ENCODE measurements at places on chromosomes 1 and 21.

- DNase-seq, result no peak
Observed at GRCh38 chr1:230971771-230972170, 6.9 kb downstream of the TTC13 start.

DNA sequence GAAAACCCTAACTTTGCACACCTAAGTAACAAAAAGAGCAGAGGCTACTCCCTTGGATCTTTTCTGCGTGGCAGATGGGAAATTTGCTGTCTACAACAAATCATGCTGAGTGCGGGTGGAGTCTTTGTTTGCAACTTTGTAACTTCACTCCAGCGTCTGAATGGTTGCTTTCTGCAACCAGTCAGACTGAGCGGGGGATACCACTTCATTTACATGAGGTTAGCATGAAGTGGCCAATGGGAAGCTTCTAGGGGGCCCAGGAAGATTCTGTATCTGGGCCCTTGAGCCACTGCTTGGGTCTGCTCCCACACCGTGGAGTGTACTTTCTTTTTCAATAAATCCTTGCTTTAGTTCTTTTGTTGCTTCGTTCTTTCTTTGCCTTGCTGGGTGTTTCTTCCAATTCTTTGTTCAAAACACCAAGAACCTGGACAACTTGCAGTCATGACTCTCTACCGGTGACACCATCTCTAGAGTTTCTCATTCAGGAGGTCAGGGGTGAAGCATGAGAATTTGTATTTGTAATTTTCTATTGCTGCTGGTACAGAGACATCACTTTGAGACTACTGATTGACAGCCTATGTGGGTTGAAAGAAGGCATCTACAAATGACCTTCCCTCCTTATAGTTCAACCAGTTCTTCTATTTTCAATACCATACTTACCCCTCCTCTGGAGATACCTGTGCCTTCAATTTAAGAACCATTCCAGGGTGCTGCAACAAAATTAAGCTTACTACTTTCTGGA is 55.8 kb upstream of the RC3H1 start:
- DNase-seq, result no peak

DNA sequence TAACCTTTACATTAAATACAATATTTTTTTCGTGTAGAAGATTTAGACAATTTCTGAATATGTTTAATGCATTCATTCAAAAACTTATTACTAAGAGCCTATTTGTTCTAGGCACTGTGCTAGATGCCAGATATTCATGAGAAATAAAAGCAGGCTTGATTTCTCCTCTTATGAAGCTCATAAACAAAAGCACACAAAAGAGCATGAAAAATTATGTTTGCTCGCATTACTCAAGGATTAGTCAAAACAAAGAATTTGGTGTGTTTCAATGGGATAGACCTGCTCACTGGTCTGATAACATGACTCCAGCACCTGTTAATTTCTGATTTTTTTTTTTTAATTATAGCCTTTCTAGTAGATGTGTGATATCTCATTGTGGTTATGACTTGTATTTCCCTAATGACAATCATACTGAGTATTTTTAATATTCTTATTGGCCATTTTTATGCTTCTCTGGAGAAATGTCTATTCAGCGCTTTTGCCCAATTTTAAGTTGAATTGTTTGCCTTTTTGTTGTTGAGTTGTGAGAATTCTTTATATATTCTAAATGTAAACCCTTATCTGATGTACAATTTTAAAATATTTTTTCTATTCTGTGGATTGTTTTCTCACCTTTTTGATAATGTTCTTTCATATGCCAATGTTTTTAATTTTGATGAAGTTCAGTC is 382.3 kb upstream of the ADGRL4 start:
- DNase-seq, result no peak

DNA sequence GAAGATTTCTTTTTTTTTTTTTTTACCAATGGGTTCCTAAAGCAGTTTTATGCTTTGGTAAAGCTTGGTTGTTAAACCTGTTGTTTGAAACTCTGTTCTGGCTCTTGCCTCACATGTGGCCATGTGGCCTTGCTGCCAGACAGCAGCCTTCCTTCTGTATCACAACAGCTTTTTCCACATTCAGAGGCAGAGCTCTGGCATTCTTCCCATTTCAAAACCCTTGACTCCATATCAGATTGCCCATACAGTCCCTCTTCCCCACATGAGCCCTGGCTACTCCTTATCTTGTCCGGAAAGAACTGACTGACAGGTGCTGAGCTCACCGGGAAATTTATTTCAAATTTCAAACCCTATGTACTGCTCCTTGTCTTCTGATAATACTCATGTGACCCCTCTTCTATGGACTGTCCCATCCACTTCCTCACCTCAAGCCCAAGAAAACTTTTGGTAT is 38.5 kb upstream of the LAX1 start:
- no peak for DNase-seq

GRCh38 chr1:17629460-17629859 is 90.0 kb downstream of the ARHGEF10L start:
- DNase-seq, result no peak

GRCh38 chr1:88746916-88747315 is 62.8 kb downstream of the PKN2 start:
- no peak for DNase-seq
